ENCODE measurements at places on chromosomes 1 and 21.

- DNase-seq = no peak
Observed at GRCh38 chr1:204728456-204728855, 42.9 kb upstream of the LRRN2 start.

GRCh38 chr1:3174487-3175247 lies 105.7 kb downstream of the PRDM16 start:
- DNase-seq = peak; percentile 86

DNA sequence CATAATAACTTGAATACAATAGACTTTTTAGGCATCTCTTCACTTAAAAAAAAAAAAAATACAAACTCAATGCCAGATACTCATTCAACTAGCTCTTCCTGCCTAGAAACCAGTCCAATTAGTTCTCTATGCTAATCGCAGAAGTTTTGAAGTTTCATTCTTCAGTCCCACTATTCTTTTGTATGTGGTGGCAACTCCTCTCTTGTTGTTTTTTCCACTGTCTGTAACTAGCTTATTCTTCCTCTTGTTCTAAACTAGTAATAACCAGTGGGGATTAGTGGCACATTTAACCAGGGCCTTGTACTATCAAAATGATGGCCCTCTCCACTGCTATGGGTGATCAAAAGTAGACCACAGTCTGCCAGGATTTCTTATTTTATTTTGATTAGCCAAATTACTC lies 52.5 kb downstream of the SELENOF start:
- DNase-seq = no peak

DNA sequence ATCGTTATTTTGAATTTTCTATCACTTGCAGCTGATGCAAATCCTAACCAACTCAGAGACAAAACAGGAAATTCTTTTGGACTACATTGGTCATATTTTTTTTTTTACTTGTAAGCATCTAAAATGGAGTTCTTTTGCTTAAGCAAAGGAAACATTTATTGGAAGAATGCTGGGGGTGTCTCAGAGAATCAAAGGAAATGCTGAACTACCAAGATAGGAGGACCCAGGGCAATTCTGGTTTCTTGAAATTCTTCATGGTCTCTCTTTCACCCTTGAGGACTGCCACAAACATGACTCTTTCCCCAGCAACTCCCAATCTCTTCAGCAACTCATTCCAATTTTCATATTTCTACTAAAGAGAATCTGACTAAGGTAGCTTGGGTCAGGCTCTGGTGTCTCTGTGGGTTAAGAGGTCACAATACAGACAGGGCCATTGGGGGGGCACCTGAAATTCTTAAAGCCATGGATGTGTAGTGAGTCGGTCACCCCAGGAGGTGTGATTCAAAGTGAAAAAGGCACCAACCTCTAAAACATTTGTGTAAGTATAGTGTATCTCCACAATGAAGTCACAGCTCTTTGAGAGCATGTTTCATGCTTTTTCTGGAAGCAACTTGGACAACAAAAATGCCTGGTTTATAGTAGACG lies 171.1 kb upstream of the FGGY start:
- DNase-seq = no peak

DNA sequence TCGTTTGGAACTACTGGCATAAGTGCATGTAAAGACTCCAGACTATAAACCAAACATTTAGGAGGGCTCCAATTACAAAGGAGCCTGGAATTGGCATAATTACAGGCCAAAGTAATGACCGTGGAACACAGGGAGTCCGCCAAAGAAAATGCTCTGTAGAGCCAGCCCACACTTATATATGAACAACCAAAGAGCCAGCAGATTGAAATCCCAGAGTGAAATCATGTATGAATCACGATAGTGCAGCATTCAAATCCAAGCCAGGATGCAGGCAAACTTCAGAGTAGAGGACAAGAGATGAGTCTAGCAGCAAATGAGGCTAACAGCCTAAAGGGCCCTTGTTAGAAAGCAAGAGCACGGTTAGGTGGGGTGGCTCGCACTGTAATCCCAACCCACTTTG lies 13.1 kb downstream of the VPS26C start:
- DNase-seq = no peak

DNA sequence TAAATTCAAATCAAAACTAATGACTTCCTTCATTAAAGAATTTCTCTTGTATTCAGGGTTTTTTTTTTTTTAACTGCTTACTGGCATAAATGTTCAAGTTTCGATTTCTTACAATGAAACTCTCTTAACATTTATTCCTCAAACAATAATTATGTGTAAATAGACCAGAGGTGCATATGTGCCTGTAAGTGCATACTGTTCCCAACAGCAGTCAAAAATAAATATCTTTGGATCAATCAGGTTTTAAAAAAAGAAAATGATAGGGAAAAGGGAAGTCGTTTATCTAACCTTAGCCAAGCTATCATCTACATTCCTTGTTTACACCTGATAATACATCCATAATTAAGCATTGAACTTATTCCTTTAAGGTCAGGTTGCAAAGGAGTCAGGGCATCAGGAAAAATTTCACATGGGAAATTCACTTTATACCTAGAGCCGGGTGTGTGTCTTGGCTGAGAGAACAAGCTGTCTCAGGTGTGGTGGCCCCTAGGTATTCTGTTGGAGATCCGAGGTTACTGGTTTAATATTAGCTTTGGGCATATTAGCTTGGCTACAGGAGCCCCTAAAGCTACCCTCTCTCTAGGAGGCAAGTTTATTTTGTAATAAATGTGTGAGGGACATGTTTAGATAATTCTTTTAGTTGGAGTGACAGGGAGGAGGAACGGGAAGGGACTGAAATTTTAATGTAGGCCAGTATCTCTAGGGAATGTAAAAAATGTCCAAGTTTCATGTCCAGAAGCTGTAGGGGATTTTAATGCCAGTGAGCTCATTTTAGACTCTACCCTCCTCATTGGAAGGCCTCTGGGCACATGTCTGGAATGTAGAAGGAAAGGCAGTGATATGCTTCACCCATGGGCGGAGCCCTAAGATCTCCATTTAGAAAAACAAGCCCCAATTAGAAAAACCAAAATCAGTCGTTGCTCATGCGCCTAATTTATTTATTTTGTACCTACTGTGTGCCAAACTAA lies 327.9 kb upstream of the PROX1 start:
- DNase-seq = no peak

DNA sequence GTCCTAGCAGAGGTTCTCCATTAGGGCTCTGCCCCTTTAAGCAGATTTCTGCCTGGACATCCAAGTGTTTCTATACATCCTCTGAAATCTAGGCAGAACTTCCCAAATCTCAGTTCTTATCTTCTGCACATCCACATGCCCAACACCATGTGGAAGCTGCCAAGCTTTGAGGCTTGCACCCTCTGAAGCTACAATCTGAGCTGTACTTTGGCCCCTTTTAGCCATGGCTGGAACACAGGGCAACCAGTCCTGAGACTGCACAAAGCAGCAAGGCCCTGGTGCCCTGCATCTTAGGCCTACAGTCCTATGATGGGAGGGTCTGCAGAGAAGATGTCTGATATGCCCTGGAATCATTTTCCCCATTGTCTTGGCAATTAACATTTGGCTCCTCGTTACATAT lies 8.0 kb downstream of the HAO2 start:
- no peak for DNase-seq

DNA sequence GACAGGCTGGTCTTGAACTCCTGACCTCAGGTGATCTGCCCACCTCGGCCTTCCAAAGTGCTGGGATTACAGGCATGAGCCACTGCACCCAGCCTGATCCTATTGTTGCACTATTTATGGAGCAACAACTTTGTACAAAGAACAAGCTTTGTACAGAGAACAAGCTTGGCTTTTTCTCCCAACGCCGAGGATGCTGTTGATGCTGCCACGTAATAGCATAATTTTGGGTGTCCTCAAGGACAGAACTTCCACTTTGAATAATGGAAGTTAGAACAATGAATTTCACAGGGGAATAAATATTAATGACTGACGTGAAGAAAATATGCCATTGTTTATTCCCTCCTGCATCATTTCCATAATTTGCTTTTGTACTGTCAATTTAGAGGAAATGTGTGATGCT lies 12.8 kb upstream of the RBP7 start:
- DNase-seq = no peak

GRCh38 chr21:42567214-42567555 lies 53.5 kb downstream of the SLC37A1 start:
- peak; percentile 10 for DNase-seq

Measured in left lung (tissue), 14 donors.